Skin of body (tissue), 3 donors: ENCODE measurements at places on chromosomes 16 and 17. TPM values are rescaled to one million over a fixed set of nuclear protein-coding genes. Genes with fewer than 3 reads are reported as not detected.

The CMTR2 gene
- 32.6 TPM for total RNA-seq

The TP53TG3B gene
- total RNA-seq, result not detected

The C16orf74 gene
- total RNA-seq, result 5.2 TPM

The KRTAP4-4 gene
- total RNA-seq, result 2.2 TPM

The GSDMA gene
- 21.1 TPM for total RNA-seq

The TBC1D3K gene
- not detected for total RNA-seq

The GPR139 gene
- total RNA-seq, result not detected

The CSH2 gene
- not detected for total RNA-seq

The PPP1R27 gene
- total RNA-seq, result 10.0 TPM

The RAMP2 gene
- total RNA-seq, result 16.4 TPM

The KCNH4 gene
- total RNA-seq, result not detected

The RNF222 gene
- total RNA-seq, result 3.3 TPM

The SMTNL2 gene
- total RNA-seq, result 14.9 TPM

The KRT31 gene
- 52.1 TPM for total RNA-seq

The KRT24 gene
- not detected for total RNA-seq

The ZNF207 gene
- total RNA-seq, result 153 TPM

The TNS4 gene
- 25.6 TPM for total RNA-seq

The ZP2 gene
- total RNA-seq, result 0.69 TPM

The VWA3A gene
- 0.79 TPM for total RNA-seq

The RFWD3 gene
- total RNA-seq, result 14.1 TPM

The LITAFD gene
- total RNA-seq, result not detected

The KIF2B gene
- not detected for total RNA-seq

The SPHK1 gene
- 4.1 TPM for total RNA-seq

The ZNF23 gene
- 7.3 TPM for total RNA-seq

The HCRT gene
- not detected for total RNA-seq

The TP53TG3E gene
- total RNA-seq, result not detected

The CHRNE gene
- total RNA-seq, result 0.69 TPM

The FSCN2 gene
- 0.99 TPM for total RNA-seq

The PRSS53 gene
- total RNA-seq, result 1.5 TPM

The KAT8 gene
- total RNA-seq, result 41.3 TPM
